Fibroblast of skin of back (primary cell): ENCODE measurements at places on chromosomes 1 and 21.

GRCh38 chr1:26686795-26687194, 9.0 kb upstream of the ARID1A start:
- DNase-seq: peak; percentile 50

- DNase-seq: peak; percentile 83
Observed at GRCh38 chr1:111227851-111228747, 586 bp downstream of the CHI3L2 start.

DNA sequence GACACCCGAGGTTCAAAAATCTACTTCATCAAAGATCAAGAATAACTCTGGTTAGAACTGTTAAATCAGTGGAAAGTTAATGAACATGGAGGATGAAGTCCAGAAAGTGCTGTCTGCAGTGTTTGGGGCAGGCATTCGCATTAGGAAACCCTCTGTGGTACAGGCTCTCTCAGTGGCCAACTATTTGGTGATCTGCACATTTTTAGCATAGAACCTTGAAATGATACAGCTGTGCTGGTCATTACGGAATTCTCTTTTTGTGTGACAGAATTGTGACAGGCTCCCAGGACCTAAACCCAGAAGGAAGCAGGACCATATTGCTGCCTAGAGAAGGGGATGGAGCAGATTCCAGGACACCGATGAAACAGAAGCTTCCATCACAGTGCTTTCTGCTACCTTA, 89.0 kb downstream of the SLC45A1 start:
- DNase-seq: no peak

- peak; percentile 93 for DNase-seq
Observed at GRCh38 chr1:177984136-177984525, 14.3 kb upstream of the SEC16B start.

DNA sequence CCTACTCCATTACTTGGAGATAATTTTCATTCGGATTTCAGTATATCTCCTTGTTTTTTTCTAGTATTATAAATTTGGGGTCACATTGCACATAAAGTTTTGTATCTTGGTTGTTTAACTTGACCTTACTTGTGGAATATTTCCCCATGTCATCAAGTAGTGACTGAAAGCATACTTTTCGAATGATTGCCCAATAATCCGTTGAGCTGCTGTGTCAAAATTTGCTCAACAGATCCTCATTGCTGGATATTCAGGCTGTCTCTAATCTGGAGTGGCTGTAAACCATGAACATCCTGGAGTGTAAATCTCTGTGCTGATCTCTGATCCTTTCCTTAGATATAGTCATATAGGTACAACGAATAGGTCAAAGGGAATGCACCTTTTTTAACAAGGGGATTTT, 4.9 kb downstream of the NIPAL3 start:
- no peak for DNase-seq
